ENCODE measurements at places on chromosomes 1 and 21.

DNA sequence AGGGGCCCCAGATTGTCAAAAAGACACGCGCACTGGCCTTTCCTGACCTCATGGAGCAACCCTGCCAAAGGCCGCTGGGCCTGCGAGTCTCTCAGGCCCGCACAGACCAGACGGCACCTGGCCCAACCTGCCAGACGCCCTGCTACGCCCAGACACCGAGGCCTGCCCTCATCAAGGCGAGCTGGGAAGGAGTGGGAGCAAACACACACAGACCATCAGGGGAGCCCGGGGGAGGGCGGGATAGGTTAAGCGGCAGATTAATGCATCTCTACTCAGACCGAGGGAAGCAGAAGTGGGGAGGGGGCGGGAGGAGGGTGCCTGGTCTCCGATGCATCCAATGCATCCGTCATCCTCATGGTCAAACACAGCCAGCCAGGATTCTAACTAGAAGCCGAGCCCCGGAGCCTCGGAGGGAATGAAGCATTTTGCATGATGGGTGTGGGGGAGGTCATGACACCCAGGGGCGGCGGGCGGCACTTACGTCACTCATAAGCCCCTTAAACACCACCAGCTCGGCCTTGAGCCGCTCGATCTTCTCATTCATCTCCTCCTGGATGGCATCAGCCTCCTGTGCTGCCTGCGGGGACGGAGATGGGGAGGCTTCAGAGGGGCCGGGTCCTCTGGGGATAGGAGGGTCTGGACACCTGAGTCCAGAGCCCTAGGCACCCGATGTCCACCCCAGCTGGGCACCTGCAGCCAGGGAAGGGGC is 17.0 kb upstream of the ALDH4A1 start:
- no peak for DNase-seq

GRCh38 chr1:93681101-93681988 is at the start of gene BCAR3:
Gene BCAR3 (minus strand): TSS chr1:93681837. CDS start chr1:93674930, 6,907 bp downstream.
- peak; percentile 86 for DNase-seq

- DNase-seq: no peak
Observed at GRCh38 chr1:41742219-41742618, 176.5 kb downstream of the HIVEP3 start.

DNA sequence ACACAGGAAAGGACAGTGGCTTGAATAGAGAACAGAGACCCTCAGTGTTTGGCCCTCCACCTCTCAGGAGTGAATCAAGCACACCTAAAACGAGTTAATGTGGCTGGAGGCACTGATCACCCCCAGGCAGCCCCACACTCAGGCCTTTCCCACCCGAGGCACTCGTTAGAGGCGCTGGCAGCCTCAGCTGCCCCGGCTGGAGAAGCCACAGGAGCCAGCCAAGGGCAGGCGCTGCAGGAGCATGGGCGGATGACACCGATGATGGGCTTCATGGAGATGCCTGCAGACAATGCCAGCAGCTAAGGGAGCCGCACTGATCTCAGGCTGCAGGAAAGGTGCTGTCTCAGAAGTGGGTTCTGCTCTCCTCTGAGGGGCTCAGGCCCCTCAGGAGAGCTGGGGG is 24.1 kb upstream of the ABCG1 start:
- no peak for DNase-seq

DNA sequence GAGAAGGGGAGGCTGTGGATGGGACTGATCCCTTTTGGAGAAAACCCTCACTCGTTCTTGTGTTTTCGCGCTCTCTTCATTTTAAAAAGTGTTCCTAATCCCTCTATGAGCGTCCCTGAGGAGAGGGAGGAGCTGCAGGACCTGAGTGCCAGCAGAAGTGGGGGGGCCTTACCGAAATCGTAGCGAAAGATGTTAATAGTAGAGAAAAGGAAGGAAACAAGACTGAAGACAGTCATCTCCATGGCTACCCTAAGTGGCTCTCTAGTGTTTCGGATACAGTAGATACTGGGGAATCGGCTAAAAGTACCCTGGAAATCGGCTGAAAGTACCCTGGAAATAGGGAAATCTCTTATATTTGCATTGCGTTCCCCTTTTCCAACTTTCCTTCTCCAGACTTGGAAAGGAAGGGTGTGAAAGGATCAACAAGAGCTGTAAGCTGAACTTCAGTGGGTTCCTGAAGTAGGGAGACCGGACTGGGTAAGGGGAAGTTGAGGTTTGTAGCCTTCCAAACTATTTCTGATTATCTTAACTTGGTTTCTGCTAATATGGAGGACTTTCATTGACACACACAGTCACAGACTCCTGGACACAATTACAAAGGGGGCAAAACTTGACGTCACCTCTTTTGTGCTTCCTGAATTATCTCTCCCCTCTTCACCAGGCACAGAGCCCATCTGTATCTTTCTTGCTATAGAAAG is 486 bp upstream of the DSTYK start:
- DNase-seq: no peak

Measured in iPS-NIHi11 (cell line).